ENCODE measurements at places on chromosomes 3 and 15.

GRCh38 chr15:38069511-38070011, 135.1 kb downstream of the TMCO5A start:
- DNase-seq, result no peak

DNA sequence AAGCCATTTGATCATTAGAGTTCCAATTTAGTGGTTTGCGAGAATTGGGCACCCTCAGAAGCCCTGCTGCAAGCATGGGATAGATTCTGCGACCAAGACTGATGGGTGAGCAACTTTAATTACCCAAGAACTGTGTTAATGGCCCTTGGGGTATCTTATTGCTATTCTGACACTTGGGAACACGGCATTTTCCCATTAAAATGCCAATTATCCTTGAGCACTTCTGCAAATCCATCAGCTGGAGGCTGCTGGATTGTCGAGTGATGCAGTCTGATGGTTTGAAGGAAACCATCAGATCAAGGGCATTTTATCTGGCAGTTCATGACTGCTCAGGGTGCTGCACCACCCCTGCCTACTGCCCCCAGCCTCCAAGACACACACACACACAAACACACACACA, 183.6 kb upstream of the PROK2 start:
- DNase-seq, result no peak

GRCh38 chr3:51621091-51621892, 49.8 kb upstream of the TEX264 start:
- DNase-seq, result no peak

DNA sequence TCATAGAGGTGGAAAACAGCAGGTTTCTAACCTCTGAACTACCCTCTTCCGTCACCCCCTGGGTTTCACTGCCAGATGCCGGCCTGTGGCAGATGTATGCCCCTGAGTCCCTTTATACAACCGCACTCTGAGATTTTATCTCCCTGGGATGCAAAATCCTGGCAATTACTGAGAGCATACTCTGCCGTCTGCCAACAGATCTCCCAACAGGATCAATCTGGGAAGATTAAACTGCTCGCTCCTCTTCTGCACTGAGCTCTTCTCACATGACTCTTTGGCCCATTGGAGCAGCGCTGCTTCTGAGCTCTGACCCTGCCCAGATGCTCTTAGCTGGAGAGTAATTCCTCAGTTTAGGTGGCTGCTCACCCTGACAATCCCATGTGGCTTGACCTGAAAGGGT, 133.2 kb downstream of the LIPC start:
- no peak for DNase-seq

GRCh38 chr15:60255390-60255789, 142.4 kb downstream of the ANXA2 start:
- no peak for DNase-seq

DNA sequence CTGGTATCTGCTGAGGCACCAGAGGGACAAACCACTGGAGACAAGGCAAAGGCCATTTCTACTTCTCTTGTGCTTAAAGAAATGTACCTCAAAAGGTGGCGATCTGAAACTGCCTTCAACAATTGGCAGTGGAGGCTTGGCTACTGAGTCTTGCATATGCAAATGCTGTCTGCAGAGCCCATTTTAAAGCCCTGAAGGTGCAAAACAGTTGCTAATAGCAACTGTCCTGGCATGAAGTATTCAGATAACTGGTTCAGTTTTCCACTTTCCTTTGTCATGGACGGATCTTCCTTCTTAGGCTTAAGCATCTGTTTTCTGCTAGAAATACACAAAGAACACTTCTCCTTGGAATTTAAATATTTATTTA, 71.4 kb upstream of the PSMD6 start:
- no peak for DNase-seq

DNA sequence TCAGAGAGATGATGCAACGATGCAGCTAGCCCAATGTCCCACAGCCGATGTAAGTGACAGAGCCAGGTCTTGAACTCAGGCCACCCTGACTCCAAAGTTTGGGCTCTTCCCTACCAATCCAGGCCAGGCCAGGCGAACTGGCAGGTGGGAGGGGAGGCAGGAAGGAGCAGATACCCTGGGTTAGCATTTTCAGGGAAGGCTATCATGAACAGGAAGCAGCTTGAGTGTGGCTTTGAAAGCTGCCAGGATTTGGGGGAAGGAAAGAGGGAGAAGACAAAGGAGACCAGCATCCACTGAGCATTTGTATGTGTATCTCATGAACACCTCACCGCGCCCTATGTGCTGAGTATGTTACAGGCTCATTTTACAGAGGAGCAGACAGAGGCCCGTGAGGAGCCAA, 38.8 kb downstream of the LMCD1 start:
- DNase-seq, result no peak
